ENCODE measurements at places on chromosomes 7 and 10.

DNA sequence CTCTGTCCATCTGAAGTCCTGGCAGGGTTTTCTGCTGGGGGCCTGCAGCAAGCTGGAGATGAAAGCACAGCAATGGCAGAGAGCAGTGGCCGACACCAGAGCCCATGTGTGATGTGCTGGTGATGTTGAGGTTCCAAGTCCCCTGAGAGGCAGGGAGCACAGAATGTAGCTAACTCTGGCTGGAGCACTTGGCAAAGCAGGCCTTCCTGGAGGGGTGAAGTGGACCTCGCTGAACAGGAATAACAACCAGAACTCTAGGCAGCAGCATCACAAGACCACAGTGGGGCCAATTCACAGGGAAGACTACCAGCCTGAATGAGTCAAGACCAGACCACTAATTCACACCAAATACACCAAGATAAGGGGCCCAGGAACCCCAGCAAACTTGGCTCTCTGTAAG, 22.8 kb upstream of the MSMB start:
- DNase-seq: no peak

GRCh38 chr7:48046458-48046857, 11.1 kb downstream of the C7orf57 start:
- no peak for DNase-seq

GRCh38 chr7:47581804-47582763, at the start of gene TNS3:
TSS of gene TNS3 (minus strand) at chr7:47582111. CDS start at chr7:47439636, 142,475 bp downstream.
- DNase-seq: peak; percentile 75

DNA sequence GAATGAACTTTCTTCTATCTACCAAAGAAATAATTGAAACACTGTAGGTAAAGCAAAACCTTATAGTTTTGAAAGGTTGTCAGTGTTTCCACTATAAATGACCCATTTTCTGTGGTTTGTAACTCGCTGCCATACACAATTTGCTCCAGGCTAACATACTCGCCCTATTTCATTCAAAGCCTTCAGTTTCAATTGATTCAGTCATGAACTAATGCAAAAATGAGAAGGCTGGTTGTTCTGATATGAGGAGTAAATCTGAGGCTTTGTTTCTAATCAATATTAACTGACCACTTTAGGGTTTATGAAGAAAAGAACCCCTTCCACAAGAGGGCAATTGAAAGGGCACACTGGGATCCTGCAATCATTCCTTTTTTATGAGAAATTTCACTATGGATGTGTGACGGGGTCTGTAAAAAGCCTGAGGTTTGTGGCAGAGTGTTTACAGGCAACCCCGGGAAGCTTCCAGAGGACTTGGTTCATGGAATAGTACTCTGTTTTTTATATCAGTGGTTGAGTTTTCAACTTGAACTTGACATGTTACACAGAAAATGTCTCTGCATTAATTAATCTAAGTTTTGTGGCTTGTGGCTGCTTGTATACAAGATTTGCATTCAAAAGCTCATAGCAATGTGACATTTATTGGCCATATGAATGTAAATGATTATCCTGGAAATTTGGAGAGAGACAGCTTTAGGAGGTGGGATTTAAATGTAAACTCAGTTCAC, 133.2 kb downstream of the NRP1 start:
- no peak for DNase-seq

- no peak for DNase-seq
Observed at GRCh38 chr10:15715619-15716227, 4.0 kb downstream of the ITGA8 start.

GRCh38 chr10:117133273-117134055, 4.6 kb downstream of the VAX1 start:
- no peak for DNase-seq

- DNase-seq: no peak
Observed at GRCh38 chr10:78166261-78166660, 132.6 kb downstream of the RPS24 start.

- DNase-seq: no peak
Observed at GRCh38 chr7:5594616-5595544, 171.2 kb upstream of the TNRC18 start.

- no peak for DNase-seq
Observed at GRCh38 chr10:129642427-129642826, 175.4 kb downstream of the MGMT start.

DNA sequence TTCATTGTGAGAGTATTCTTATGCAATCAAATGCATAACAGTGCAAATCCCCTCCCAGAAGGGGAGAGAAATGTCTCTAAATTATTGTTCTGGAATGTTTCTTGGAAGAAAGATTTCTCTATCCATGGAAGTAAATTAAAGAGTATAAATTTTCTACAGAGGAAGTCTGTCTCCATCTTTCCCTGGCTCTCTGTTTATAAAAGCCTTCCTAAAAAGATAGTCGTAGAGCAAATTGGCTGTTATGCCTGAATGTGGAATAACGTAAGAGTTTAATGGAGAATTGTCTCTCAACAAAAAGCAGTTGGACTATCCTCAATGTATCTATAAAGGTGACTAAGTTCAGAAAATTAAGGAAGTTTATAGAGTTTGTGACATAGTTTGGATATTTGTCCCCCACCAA, 76.3 kb downstream of the GNAT3 start:
- DNase-seq: no peak

GRCh38 chr7:2807460-2807844, 36.7 kb downstream of the GNA12 start:
- DNase-seq: no peak

- no peak for DNase-seq
Observed at GRCh38 chr10:23171232-23171876, 20.8 kb upstream of the PTF1A start.

DNA sequence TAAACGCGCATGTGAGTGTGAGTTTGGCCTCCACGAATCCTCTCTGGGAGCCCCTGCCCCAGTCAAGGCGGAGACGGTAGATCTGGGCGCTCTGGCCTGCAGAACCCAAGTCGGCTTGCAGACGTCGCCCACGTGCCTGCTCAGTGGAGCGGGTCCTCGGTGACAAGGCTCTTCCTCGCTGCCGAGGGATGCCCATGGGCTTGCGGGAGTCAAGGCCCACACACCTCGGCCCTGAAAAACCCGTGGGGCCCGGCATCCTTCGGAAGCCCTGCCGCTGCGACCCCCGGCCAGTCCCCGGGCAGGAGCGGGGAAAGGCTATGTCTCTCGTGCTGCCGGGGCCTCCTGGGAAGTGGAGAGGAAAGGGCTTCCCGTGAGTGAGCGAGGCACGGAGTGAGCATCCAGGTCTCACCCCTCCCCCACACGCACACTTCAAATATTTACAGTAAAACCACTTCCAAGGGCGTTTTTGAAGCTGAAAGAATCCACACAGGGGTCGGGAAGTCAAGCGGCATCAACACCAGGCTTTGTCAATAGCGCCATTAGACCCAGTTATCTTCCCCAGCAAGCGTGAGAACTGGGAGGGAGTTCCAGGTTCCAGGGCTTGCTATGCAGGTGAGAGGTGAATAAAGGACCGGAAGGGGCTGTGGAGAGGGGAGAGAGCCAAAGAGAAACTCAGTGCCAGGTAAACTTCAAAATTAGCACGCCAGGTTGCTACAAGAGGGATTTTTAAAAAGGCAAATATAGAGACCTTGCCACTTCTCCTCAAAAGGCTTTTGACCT, 1.1 kb upstream of the MNX1 start:
- DNase-seq: no peak

- no peak for DNase-seq
Observed at GRCh38 chr10:3108575-3109105, 41.3 kb downstream of the PFKP start.
